Astrocyte of the spinal cord (primary cell): ENCODE measurements at places on chromosomes 1 and 21.

DNA sequence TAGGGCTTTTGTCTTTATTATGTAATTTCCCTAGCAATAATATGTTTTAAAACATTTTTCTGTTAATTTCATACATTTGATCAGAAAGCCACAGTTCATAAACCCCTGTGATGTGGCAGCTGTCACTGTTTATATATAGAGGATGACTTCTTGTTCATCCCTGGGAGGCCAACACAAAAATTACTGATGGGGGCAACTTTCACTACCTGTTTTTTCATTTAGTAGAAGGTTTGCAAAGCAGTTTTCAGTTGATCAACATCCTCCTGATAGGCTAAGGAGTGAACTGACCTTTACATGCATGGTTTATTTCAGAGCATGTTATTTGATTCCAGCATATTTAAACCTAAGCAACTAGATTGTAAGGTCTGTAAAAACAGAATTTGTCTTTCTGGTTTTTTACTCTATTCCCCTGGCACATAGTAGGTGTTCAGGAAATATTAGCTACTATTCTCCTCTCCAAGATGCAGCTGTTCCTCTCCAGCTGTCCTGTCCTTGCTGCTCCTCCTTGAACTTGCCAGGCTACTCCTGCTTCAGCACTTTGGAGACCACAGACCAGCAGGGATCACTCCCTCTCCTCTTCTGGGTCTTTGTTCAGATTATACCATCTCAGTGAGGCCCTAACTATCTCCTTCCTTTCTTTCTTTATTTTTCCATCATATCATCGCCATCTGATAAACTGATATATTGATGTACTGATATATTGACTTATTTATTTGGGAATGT is 54.7 kb downstream of the ROR1 start:
- no peak for DNase-seq

GRCh38 chr1:17635276-17635675 is 95.8 kb downstream of the ARHGEF10L start:
- DNase-seq: no peak

DNA sequence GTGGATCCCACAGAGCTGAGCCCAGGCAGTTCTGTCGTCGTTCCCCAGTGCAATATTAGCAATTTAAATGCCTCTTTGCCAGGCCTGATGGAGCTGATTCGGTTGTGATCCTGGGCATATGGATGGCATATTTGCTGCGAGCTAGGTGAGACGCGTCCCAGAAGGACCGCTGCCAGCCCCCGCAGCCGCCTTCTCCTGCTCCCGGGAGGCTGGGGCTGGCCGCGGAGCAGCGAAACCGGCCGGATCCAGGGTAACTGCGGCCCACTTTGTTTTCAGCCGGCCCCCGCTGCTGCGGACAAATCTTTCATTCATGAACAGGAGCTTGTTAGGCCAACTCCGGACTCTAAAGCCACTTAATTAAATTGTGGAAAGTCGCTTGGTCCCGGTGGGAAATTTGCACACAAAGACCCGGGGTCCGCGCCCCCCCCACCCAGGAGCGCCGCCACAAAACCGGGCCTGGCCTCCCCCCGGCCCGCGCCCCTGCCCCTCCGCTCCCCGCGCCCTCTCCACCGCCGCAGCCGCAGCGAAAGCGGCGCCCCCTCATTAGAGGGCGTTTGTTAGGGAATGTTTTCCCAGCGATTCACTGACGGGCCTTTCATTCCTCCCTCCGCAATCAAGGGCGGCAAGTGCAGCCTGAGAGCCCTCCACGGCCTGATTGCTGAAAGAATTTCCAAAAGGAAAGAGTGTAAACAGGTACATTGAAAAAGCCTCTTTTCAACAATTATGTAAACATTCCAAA is 383.3 kb downstream of the RRAGC start:
- no peak for DNase-seq

DNA sequence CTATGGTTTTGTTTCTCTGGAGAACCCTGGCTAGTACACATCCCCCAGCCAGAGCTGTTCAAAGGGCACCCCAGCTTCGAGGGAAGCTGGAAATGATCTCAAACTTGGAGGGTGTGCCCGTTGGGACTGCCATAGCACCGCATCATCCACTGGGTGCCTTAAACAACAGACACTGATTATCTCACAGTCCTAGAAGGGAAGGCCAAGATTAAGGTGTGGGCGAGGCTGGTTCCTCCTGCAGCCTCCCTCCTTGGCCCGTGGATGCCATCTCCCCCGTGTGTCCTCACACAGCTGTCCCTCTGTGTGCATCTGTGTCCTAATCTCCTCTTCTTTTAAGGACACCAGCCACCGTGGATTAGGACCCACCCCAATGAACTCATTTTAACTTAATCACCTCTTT is 4.2 kb upstream of the IBA57 start:
- no peak for DNase-seq

DNA sequence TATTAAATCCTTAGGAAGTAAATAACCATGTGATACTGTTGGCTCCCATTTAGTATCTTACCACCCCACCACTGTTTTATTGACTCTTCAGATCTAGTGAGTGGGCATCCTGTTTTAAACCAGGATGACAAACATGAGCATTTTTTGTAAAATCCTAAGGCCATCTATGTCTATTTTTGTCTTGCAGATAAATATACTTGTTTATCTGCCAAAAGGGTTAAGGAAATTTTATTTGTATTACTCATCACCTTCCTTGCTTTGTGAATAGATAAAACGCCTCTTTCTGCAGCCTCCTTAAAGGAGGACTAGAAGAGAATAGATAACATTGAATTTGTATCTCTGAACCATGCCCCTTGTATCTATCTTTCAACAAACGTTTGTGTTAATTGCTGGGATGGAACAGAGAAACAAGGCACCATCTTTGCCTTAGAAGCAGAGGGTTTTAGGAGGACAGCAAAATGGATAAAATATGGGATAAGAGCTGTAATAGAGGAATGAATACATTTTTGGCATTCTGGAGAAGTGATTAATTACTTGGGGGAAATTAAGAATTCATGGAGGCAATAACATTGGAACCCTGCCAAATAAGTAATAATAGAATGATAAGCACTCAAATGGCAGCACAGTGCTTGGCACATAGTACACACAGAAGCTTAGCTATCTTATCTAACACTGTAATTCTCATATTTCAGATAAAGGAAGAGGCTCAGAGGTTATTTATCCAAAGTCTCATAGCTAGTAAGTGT is 14.7 kb downstream of the YTHDF2 start:
- DNase-seq: peak; percentile 45

DNA sequence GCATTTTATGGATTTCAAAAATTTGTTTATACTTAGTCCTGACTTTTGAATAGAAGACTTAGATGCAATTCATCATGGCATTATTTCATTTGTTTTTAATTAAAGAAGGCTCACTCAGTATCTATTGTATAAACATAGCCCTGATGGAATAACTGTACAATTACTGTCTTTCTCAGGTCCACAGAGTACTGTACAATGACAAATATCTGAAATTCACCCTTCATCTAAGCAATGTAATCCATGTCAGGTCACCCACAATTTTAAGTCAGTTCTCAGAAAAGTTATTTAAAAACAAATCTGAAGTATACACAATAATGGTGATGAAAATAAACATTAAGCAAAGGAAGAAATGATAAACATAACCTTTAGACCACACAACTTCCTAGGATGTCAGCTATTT is 311.9 kb downstream of the GRIK1 start:
- DNase-seq: no peak

DNA sequence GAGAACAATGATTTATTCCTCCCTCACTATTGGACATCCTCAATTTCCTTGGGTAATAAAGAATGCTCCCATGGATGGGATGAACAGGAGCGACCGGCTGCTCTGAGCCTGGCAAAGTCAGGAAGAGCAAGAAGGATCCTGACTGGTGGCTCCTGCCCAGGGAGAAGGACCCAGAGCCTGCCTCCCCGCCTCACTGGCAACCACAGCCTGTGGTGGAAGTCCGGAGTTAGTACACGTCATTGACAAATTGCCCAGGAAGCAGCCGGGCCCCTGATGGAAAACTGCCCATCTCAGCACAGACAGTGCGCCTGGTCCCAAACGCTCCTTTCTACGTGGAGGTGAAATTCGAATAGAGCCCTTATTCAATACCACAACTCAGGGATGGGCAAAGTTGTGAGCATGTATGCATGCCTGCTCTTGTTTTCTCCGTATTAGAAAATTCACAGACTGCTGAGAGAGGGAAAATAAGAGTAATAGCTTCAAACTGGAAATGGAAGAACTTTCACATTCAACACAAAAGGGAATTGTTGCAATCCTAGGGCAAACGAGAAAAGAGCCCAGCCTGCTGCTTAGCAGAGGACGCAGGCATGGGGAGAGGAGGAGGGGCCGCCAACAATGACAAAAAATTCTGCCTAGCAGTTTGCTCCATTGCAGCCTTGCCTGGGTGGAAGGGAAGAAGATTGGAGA is 397.1 kb upstream of the VAMP3 start:
- DNase-seq: peak; percentile 40

DNA sequence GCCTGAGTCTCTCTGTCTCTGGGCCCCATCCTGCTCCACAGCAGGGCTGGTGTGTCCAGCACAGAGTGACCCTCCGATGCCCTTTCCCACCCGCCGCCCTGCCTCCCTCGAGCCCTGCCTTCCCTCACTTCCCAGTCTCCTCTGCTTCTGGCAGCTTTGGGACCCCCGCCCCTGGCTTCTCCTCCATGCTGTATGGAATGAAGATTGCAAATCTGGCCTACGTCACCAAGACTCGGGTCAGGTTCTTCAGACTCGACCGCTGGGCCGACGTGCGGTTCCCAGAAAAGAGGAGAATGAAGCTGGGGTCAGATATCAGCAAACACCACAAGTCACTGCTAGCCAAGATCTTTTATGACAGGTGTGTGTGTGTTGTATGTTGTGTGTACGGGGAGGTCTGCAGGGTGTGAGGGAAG is 14.3 kb downstream of the MOV10 start:
- DNase-seq: no peak

GRCh38 chr21:46253610-46254124 is 25.1 kb upstream of the LSS start:
- DNase-seq: no peak

- DNase-seq: no peak
Observed at GRCh38 chr1:242146652-242147051, 147.8 kb upstream of the MAP1LC3C start.

DNA sequence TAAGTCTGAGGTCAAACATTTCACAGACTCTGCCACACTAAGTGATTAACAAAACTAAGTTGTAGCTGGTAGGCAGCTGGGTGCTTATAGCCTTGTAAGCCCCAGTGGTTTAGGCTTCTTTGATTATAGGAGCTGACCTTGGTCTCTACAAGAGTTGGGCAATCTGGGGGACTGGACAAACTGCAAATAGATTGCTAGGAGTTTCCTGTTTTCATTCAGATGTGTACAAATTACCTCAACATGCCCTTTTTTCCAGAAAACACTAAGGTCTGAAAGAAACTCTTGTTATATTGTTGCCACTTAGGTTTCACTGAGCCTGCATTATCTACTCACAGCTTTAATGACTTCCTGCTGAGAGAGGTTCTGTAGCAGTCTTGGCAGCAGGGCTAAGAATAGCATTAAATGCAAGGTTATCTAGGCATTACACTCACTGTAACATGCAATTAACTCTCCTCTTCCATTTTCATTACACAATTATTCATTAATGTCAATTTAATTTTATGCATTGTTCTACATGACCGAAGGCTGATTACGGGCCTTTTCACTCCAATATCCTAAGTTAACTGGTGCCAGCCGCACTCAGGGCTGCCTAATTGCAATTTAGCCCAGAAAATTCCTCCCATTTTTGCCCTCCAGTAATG is 314.0 kb downstream of the LMO4 start:
- DNase-seq: peak; percentile 11
